ENCODE measurements at places on chromosomes 12 and 14.

- no peak for DNase-seq
Measured at GRCh38 chr12:26007566-26007965, 49.1 kb downstream of the RASSF8 start.

GRCh38 chr14:45140661-45141187 is 5.0 kb downstream of the FANCM start:
- no peak for DNase-seq

DNA sequence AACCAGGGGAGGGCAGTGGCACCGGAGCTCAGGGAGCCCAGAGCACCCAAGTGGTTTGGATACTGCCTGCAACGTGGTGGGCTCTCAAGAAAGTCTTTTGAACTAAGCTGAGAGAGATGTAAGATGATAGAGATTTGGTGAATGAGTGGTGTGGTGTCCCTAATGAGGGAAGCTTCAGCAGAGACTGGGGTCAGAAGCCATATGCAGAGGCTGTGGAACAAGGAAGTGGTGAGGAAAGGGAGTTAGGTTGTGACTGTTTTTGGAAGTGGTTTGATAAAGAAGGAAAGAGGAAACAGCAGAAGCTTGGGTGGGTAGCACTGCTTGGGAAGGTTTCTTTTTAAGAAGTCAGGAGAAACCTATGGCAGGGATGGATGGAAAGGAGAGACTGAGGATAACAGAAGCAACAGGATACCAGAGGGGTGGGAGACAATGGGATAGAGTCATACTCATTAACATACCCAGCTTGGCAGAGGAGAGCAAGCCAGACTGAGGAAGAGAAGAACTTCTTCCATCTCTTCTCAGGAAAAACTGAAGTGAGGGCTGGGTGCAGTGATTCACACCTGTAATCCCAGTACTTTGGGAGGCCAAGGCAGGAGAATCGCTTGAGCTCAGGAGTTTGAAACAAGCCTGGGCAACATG is 24.1 kb downstream of the SLC4A8 start:
- no peak for DNase-seq

DNA sequence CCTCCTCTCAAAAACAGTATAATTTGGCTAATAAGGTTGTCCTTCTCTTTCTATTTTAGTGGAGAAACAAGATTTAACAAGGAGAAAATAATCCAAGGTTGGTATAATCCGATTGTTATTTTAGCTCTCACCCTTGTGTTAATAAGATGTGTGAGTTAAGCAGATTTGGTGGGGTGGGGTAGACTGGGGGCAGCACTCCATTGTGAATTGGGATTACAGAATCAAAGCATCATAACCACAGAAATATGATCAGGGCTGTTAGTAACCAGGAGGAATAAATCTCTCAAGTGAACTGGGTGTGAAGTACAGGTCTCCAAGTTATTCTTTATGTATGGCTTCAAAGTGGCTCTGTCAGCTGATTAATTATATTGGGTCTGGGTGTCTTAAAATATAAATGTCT is 10.2 kb downstream of the TIGAR start:
- no peak for DNase-seq

DNA sequence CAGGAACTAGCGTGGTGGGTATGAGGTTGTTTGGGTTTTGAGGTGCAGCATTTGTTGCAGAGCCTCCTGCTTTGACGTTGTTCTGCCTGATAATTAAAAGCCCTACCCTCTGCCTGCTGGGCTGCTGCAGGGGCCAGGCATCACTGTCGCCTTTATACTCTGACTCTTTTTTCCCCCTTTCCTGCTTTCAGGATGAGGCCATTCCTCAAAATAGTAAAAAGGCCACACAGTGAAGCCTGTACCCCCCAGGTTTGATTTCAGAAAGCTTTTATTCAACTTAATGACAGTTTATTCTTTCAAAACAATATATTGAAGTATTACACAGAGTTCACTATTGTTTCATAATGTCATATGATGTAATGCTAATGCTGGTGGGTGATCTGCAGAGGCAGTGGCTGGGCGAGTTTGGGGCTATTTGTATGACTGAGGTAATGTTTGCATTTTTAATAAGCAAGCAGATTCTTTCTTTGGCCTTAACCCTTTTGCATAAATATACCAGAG is 9.1 kb downstream of the BORCS5 start:
- DNase-seq: no peak

- no peak for DNase-seq
Measured at GRCh38 chr14:92248696-92249095, 74.3 kb upstream of the SLC24A4 start.

DNA sequence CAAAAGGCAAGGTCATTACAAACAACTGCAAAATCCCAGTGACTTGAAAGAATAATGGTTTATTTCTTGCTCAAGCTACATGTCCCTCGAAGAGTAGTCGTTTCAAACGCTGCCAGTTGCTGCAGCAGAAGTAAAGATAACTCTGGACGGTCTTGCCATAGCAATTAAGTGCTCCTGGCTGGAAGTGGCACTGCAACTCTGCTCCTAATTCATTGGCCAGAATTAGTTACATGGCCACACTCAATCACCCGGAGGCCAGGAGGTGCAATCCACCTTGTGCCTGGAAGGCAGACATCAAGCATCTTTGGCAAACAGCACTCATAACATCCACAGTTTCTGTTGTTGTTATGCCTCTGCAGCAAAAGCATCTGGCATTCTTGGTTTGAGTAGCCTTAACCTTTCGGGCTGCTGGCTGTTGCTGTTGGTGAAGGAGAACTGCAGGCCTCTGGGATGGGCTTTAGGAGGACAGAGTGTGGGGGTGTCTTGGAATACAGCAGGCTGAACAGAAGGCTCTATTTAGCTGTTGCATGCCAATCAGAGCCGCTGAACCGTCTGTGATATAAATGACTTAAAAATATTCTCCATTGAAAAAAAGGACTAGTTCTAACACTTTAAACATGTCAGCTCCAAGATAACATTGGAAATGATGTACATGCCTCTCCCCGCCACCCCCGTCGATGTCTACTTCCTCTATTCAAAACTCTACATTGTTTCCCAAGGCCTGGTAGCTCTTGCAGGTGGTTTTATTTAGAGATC is 123.5 kb upstream of the DYRK2 start:
- DNase-seq: no peak

GRCh38 chr12:129096184-129096583 is 242.9 kb downstream of the GLT1D1 start:
- DNase-seq: no peak
